ENCODE measurements at places on chromosomes 2 and 18.

- DNase-seq, result no peak
Observed at GRCh38 chr2:223117533-223117932, 65.5 kb downstream of the KCNE4 start.

DNA sequence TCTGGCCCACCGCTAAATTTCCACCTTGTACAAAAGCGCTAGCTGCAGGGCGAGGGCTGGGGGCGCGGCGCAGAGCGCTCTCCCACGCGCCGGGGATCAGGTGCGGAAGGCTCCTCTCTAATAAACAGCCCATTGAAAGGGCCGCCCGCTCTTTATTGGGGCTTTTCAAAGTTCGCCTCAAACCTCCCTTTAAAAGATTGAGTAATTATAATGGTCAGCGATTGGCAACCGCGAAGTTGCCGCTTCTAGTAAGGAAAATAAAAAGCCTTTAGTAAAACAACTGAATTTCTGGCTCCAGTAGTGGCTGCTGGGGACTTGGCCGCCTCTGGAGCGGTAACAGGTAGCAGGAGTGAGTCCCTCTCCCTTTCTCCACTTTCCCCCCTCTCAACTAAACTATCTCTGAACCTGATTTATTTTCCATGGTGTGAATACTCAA, 755 bp downstream of the NEUROD1 start:
- DNase-seq, result no peak

GRCh38 chr18:47679864-47680263, 250.6 kb downstream of the SMAD2 start:
- no peak for DNase-seq

GRCh38 chr2:72919414-72920317, 2.3 kb downstream of the EMX1 start:
- DNase-seq, result no peak

DNA sequence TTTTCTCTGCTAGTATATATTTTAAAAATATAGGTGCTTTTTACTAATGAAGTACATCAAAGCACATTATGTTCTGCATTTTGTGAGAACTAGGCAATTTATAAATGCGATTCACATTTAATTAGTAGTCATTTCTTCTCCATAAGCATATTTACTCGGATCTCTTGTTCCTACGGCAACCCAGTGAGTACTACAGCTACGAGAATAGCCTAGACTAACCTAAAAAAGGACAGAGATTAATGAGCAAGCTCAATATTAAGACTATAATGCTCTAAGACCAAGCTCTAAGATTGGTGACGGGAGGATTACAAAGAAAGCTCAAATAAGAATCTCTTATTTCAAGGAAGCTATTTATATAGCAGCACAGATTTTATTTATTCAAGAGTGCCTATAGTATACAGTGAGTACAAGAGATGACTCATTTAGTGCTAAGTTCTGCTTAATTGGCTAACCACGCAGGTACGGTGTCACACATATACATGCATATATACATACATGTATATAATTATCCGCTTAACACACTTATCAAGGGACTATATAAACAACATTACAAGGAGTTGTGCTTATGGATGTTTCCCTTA, 364.7 kb downstream of the GPD2 start:
- DNase-seq, result no peak

DNA sequence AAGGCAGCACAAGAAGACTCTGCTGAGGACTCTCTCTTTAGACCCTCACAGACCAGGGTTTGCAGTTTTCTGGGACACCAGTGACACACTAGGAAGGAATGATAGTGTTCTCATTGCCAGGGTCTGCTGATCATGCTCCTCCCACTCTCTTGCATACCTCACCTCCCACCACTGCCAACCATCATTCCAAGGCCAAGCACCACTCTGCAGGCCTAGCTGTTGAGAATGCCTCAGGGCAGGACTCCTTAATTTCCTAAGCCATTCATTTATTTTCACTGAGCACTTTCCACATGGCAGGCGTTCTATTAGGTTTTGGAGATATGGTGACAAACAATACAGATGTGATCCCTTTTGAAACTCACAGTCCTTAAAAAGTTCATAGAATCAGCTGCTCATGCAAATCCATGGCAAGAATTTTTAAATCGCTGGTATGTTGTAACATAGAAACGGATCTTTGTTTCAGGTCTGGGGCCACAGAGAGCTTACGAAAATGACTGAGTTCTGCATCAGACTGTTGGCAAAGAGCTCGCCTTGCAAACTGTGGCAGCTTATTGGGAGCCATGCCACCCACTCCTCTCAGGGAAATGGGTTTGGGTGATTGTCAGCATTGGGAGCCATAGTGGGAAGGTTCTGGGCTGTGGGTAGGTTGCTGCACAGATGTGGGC, 78.5 kb downstream of the XDH start:
- DNase-seq, result no peak

DNA sequence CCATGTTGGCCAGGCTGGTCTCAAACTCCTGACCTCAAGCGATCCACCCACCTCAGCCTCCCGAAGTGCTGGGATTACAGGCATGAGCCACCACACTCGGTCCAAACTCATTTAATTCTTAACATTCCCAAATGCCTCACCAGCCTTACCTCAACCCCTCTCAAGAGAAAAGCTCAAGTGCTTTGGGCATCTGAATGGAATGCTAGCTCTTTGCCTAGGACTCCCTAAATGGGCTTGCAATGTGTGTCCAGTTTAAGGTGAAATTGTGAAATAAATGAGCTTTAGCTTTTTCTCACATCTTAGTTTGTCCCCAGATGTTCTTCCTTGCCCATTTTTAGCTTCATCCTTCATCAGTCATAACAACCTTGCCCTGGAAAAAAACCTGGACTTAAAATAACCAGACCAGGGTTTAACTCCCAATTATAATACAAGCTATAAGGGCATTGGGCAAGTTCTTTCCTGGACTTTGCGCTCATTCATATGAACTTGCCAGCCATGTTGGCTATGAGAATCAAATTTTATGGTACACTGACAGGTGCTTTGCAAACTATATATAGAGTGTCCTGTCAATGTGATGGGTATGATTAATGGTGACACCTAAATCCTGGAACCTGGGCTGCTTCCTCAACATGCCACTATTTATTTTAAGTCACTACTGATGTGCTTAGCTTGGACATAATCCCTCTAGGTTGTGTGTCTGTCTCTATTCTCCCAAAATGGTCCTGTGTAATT, 95.1 kb upstream of the SERPINE2 start:
- no peak for DNase-seq

DNA sequence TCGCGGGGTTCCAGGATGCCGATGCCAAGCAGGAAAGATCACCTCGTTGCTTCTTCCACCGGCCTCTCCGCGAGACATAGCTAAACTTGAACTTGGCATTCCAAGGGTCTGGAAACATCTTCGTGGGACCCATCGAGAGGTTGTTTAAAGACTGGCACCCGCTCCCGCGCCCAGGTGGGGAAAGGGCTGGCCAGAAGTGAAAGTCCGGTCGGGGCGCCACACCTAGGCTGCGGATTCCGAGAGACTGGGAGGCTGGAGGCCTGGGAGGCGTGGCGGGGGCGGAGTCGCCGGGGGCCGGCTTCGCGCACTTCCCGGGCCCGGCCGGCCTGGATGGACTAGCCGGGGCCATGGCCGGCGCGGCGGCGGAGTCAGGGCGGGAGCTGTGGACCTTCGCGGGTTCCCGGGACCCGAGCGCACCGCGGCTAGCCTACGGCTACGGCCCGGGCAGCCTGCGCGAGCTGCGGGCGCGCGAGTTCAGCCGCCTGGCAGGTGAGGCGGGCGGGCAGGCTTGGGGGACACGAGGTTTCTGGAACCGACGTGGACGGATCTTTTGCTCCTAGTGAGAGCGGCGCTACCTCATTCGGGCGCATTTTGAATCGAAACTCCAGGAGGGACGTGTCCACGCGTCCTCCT, at the start of gene MOCOS:
Gene MOCOS (plus strand): TSS at position 305 of the 633 bp plus-strand sequence. CDS start 43 bp downstream, at position 348.
- DNase-seq, result no peak

GRCh38 chr2:208280933-208281332, 14.9 kb downstream of the PIKFYVE start:
- no peak for DNase-seq

DNA sequence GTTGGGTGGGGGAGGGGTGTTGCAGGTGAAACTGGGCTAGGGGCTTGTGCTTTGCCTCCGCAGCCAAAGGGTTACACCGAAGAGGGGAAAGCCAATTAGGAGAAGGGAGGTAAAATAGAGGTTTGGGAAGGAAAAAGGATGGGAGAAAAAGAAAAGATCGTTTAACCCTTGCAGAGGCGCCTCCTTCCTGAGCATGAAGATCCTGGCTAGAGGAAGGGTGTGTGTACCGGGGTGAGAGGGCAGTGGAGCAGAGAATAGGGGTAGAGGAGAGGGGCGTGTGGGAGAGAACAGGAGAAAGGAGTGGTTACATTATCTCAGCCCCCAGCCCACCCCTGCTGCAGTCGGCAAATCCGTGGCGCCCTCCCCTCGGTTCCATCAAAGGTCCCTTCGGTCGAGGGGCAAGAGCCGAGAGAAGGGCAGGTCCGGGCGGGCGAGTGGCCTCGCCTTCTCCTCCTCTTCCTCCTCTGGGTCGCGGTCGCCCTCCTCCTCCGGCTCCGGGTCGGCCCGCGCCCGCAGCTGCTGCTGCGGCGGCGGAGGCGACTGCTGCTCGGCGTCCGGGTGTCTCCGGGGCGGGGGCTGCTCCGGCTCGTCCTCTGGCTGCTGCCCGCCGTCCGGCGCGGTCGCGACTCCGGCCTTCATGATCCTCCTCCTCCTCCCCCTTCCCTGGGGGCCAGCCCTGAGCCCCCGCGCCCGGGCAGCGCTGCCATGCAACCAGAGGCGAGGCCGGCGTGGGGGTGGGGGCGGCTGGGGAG, 1.1 kb downstream of the MARCHF4 start:
- DNase-seq, result no peak

GRCh38 chr18:63619661-63620060, 24.4 kb downstream of the SERPINB4 start:
- DNase-seq, result no peak

DNA sequence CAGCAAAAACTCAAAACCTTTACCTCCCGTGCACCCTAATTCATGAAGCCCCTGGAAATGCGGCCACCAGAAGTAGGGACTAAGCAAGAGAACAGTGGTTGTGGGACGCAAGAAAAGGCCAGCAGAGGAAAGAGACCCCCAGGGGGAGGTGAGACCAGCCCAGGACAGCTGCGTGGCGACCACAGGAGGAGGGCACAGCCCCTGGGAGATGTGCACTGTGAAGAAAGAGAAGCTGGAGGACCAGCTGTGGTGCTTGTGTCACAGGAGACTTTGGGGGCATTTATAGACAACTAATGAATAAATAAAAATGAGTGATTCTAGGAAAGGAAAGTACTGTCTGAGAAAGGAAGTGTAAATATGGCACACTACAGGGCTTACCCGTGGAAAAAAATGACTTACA, 263.8 kb downstream of the EIPR1 start:
- DNase-seq, result no peak

DNA sequence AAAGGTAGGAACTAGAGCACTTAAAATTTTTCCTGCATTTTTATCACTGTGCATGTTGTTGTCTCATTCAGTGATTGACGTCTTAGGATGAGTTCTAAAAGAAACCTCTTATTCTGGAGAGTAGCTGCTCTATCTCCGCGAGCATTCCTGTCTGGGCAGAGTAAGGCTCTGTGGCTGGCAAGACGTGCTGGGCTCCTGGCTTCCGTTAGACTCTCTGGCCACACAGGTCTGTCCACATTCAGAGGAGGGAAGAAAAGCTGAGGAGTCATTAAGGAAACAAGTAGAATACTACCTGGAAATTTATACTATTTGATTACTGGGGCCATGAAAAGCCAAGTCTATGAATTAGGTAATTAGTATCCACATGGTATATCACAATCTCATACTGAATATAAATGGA, 138.0 kb upstream of the DNMT3A start:
- DNase-seq, result no peak

GRCh38 chr2:55511508-55512124, 7.9 kb upstream of the CFAP36 start:
- no peak for DNase-seq

GRCh38 chr2:16738361-16739225, 73.0 kb upstream of the CYRIA start:
- no peak for DNase-seq

DNA sequence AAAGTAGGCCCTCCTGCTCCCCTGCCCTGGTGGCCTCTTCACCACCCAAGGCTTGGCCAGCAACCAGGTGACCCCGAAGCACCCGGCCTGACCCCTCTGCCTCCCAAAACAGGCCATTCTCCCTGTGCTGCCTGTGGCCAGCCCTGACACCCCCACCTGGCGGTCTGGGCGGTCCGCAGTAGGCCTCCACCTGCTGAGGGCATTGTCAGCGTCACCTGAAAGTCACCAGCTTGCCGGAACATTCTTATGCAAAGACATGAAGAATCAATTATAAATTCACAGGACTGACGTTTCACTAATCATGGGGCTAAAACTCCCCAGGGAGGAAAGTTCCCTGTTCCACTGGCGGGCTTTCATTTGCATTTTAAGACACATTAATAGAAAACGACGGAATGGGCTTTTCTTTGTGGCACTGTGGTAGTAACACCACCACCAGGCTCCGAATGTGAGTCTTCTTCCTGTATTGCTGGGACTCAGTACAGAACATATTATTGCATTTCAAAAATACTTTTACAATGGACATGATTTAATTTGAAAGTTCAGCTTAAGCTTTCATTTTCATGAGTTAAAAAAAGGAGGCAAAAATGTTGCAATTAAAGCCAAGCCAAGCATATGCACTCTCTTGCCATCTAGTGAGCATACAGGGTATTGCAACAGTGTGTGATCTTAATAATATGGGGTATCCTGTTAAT, 57.4 kb downstream of the ADI1 start:
- peak; percentile 33 for DNase-seq

- no peak for DNase-seq
Observed at GRCh38 chr2:24739354-24740025, 53.7 kb downstream of the PTRHD1 start.

- no peak for DNase-seq
Observed at GRCh38 chr2:197034292-197034691, 107.8 kb upstream of the PGAP1 start.

- no peak for DNase-seq
Observed at GRCh38 chr2:142065700-142066099, 65.1 kb downstream of the LRP1B start.

GRCh38 chr2:3703236-3703756, at the start of gene DCDC2C:
Gene DCDC2C, plus strand, starts transcription at chr2:3703575. Its CDS starts 177 bp downstream, at chr2:3703752.
- DNase-seq, result no peak

DNA sequence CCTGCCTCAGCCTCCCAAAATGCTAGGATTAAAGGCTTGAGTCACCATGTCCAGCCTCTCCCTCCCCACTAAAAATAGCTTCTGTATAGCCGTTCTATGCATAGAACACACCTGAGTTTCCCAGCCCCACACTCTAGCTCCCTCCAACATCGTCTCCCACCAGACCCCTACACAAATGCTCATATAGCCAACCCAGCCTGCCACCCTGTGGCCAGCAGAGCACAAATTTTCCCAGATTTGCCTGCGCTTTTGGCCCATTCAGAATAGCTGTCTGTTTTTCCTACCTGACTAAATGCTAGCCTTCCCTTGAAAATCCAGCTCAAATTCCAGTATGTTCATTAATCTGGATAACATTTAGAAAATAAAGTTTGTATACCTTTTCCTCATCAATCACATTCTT, 22.8 kb downstream of the TRABD2A start:
- no peak for DNase-seq

GRCh38 chr2:233029321-233029720, 3.2 kb upstream of the NEU2 start:
- DNase-seq, result peak; percentile 69

- no peak for DNase-seq
Observed at GRCh38 chr2:178827111-178827510, 19.9 kb upstream of the TTN start.
